ENCODE measurements at places on chromosomes 11 and 22.

- DNase-seq = no peak
These were observed 2.3 kb downstream of the AP5B1 start for GRCh38 chr11:65778431-65778900.

- DNase-seq = no peak
These were observed 120.1 kb downstream of the SWAP70 start for GRCh38 chr11:9783986-9784385.

GRCh38 chr11:13229136-13229535, 48.5 kb upstream of the BMAL1 start:
- DNase-seq = no peak

DNA sequence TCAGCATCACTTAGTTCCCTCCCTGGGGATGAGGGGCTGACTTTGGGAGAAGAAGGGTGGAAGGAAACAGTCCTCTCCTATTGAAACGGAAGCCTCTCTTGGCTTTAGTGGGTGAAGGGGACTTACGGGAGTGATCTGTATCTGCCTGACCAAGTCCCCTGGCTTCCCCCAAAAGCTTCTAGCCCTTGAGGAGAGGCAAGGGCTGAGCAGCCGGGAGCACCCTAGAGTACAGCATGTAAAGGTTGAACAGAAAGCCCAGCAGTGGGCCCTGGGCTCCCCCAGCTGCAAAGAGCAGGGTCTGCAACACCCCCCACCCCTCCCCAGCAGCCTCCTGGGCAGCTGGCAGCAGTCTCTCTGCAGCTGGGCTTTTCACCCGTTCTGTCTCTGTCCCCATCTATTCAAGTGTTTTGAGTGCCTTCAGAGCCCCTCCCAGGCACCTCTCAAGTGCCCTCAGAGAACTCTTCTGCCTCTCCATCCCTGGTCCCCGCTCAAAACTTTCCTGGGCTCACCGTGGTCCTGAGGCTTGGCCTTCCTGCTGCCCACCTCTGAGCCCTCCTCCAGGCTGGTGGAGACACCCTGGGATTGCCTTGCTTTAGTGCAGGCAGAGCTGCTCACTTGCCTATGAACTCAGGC, 2.7 kb downstream of the CAPN5 start:
- DNase-seq = no peak

GRCh38 chr22:44261861-44262595, 50.7 kb downstream of the SHISAL1 start:
- DNase-seq = no peak

- DNase-seq = no peak
These were observed 541.2 kb downstream of the BUD13 start for GRCh38 chr11:116231543-116231942.

- DNase-seq = no peak
These were observed 227.2 kb upstream of the ARHGAP20 start for GRCh38 chr11:110939471-110939870.

DNA sequence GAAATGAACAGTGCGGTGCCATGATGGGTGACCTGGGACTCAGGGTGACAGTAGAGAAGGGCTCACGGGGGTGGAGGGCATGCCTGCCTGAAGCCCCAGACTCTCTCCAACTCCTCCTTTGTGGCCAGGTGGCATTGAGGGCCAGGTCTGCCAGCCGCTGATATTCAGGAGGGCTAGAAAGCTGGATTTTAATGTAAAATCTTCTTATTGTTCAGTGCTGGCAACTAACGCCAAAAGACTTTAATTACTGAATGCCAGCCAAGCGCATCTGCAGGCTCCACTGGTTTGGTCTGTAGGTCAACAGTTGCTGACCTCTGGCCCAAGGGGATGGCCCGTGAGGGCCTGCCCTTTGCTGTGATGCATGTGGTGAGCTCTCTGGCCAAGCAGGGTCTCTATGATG, 10.3 kb downstream of the MRGPRG start:
- DNase-seq = no peak

GRCh38 chr11:106399624-106400023, 322.2 kb downstream of the AASDHPPT start:
- DNase-seq = no peak

DNA sequence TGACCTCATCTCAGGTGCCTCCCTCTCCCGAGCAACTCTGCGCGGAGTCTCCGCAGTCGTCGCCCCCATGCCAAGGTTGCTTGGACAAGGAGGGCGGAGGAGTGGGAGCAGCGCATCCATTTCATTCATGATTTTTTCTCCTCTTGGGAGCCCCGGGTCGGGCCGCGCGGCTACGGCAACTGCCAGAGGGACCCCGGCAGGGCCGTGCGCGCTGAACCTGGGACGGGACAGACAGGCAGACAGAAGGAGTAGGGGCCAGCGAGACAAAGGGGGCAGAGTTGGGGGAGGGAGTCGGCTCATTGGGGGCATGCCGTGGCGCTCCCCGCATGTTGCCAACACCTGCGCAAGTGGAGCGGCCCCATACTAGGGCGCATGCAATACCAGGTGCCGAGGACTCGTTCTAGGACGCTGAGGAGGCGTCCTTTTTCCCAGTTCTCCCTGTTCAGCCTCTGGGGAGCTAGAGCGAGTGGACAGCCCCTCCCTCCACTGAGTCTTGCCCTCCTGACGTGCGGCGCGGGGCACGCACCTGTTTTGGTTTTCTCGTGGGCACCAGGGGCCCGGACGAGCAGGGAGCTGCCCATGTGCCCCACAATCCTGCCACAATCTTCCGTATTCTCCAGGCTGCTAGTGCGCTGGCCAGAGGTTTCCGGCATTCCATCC, 501 bp upstream of the PTPN5 start:
- no peak for DNase-seq

GRCh38 chr11:128587415-128587814, at the start of gene ETS1:
TSS of gene ETS1 (minus strand) at chr11:128587558. CDS start at chr11:128573130, 14,428 bp downstream.
- DNase-seq = no peak

DNA sequence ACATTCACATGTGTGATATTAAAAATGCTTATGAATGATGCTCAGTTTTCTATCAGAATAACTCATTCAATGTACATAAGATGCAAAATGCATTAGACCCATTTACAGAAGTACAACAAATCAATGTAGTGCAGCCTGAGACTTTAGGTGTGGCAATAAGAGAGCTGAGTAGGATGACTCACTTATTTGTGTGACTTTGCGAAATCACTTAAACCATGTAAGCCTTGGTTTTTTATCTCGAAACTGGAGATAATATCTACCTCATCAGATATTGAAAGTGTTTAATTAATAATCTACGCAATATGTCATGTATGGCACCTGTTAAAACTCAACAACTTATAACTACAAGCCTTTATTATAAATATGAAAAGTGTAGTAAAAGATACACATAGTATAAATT, 105.7 kb upstream of the LUZP2 start:
- peak; percentile 35 for DNase-seq

DNA sequence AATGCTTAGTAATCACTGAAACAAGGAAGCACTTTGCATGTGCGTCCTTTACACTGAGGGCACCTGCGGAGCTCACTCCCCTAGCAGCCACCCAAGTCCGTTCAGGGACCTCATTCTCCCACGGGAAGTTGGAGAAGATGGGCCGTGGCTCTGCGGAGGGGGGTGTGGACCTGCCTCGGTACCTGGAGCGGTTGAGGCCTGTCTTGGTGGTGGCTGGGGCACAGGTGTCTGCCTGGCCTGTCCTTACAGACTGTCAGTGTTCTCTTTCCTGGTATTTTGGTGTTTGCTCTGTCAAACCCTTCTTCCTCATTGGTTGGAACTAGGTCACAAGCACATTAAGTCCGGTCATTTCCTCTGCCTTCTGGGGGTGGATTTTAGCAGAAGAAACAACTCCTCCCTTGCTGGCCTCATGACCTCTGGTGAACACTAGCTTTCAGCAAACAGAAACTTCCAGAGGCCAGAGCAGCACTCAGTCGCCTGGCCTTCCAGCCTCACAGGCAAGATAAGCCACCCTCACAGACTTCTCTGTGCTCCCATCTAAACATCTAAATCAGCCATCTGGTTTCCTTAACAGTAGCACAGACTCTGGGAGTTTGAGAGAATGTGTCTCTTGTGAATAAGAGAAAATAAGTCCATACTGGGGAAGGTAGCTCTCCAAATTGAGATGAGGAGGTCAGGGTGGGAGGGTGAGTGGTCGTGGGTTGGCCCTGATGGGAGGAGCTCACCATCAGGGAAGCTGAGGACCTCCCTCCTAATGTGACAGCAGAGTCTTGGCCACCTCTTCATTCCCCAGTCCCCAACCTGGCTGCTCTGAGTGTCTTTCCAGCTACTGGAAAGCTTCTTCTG, 8.6 kb downstream of the SNAP29 start:
- no peak for DNase-seq

GRCh38 chr11:59259047-59259446, 46.3 kb upstream of the MPEG1 start:
- DNase-seq = no peak

GRCh38 chr11:64619811-64620380, 28.9 kb downstream of the SLC22A12 start:
- peak; percentile 50 for DNase-seq

DNA sequence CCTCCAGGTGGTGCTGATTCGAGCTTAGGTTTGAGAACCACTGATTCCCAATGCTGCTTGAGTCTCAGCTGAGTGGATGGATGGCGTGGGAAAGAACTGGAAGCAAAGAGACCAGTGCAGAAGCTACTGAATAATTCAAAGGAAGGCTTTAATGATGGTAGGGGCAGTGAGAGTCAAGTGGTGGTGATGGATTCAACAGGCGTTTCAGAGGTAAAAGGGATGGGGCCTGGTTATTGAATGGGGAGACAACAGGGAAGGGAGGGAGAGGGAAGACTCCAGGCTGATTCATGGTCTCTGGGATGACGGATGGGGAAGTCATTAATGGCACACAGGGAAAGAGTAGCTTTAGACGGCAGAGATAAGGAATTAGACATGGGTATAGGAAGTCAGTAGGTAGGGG, 104.3 kb upstream of the TBCEL start:
- no peak for DNase-seq

DNA sequence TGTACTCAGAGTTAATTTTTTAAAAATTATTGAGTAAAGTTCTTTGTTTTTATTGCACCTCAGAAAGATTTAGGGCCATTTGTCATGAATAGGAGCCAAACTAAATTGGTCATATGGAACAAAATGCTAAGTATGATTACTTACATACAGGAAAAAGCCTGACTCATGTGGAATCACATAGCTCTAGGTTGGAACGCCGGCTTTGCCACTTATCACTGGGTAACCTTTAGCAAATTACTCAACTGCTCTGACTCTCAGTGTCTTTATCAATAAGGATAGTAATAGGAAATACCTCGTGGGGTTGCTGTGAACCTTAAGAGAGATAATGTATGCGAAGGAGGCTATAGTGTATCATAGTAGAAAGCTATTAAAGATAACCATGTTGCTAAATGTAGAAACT, 638.5 kb downstream of the NELL1 start:
- DNase-seq = no peak

DNA sequence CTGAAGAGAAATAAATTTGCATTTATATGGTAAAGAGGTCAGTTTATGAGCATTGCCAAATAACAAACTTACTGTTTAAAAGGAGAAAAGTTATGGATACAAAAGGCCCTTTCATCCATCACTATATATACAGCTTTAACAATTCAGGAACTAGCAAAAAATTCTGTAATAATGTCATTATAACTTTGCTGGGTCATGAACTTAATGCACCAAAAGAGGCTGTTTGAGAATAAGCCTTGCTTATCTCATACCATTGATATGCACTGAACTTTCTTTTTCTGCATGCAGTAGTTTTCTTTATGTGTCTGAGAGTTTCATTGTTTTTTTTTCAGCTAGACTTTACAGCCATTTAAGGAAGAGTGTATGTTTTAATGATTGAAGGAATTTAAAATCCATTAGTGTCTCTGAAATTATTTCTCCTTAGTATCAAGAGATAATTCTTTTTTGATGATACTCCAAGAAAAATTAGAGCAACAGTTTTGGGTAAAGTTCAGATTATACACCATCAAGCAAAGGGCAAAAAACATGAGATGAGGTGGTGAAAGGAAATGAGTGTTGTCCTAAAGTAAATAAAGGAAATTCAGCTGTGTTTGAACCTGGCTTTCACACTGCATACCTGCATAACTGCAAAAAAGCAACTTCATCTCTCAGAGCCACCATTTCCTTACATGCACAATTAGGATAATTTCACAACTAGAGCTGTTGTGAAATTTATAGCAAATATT, 188.2 kb upstream of the ANO3 start:
- DNase-seq = no peak

DNA sequence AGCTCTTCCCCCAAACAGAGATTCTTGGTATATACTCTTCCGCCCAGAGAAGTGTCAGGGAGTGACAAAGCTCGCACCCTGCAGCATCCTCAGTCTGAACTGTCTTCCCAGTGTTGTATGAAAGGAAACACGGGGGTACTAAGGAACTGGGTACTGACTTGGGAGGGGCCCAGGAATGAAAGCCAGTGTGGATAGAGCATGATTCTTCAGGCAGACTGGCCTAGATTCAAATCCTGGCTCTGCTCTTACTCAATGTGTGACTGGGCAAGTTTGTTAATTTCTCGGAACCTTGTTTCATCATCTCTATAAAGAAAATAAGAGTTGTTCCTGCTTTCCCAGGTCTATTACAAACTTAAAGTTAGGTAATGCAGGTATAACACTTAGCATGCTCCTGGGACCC, 266.0 kb upstream of the NARS2 start:
- DNase-seq = peak; percentile 73

- peak; percentile 36 for DNase-seq
These were observed 42.1 kb upstream of the CRTAM start for GRCh38 chr11:122796128-122796717.

DNA sequence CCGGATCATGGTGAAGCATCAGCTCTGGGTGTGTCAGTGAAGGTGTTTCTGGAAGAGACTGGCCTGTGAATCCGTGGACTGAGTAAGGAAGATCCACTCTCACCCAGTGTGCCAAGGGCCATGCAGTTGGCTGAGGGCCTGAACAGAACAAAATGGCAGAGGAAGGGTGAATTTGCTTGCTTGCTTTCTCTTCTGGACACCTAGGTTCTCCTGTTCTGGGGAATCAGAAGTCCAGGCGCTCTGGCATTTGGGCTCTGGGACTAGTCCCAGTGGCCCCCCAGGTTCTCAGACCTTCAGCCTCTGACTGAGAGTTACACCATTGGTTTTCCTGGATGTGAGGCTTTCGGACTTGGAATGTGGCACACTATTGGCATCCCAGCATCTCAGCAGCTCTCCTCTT, 1170.8 kb downstream of the TBC1D22A start:
- no peak for DNase-seq

- DNase-seq = peak; percentile 72
These were observed 377.0 kb upstream of the LRRC4C start for GRCh38 chr11:41836431-41836830.
